ENCODE measurements at places on chromosomes 13 and 19.

- DNase-seq = no peak
These were observed 8.1 kb downstream of the ATG4D start for GRCh38 chr19:10551698-10552301.

DNA sequence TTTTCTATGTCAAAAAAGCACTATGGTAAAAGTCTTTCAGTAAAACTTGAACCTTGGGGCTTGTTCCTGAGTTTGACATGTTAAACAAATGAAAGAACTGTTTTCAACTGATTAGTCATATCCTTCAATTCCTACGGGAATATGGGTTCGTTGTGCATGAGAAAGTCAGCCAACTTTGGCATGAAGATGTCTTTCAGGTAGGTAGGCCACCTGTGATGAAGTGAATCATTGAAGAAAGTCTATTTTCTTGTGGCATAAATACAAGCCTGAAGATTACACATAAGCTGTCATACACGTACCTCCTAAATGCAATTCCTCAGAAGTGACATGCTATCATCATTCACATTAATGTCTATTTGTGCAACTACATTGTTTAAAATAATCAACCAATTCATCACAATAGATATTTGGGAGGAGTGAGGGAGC, 513.0 kb downstream of the IRS2 start:
- DNase-seq = no peak

DNA sequence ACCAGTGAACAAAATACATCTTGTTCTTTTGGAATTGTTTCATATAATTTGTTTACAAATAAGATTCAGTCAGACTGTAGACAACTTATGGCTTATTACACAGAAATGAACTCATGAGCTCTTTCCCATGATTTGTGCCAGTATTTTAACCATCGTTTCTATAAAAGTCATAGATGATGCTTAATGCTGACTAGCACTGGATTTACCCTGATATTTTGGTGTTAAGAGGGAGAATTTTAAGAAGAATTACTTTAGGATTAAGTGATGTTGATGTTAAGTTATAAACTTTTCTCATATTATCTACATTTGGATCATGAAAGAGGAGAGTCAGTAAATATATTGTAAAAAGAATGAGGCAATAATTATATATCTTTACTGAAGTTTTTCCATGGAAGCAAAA, 162.7 kb downstream of the POSTN start:
- no peak for DNase-seq

DNA sequence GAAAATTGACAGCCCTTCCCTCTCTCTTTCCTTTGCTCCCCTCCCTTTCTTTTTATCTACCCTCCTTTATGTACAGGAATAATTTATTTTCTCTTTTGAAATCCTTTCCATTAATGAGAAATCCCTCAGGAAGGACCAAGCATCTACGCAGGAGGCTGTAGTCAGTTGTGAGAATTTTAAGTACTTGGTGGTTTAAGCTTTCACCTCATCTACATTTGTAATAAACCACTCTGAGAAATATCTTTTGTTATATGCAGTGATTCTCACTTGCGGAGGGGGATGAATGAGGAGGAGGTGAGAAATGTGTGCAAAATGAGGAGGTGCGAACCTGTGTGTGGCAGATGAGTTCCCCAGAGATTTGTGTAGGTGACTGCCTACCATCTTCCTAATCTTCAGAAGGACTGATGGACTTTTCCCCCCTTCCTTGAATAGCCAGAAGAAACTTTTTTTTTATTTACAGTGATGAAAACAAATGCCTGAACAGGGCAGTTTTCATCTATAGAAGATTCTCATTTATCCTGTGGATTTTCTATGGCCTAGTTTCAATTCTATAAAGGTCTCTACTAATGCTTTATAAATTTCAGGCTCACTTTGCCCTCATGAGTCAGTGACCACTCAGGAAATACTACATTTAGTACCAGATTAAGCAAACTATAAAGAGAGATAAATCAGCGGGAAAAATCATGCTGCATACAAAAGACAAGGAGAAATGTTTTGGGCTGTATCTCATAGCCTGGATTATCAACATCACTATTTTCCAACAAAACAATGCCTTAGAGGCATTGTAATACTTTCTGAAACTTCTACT, 118.3 kb downstream of the LHFPL6 start:
- DNase-seq = no peak

DNA sequence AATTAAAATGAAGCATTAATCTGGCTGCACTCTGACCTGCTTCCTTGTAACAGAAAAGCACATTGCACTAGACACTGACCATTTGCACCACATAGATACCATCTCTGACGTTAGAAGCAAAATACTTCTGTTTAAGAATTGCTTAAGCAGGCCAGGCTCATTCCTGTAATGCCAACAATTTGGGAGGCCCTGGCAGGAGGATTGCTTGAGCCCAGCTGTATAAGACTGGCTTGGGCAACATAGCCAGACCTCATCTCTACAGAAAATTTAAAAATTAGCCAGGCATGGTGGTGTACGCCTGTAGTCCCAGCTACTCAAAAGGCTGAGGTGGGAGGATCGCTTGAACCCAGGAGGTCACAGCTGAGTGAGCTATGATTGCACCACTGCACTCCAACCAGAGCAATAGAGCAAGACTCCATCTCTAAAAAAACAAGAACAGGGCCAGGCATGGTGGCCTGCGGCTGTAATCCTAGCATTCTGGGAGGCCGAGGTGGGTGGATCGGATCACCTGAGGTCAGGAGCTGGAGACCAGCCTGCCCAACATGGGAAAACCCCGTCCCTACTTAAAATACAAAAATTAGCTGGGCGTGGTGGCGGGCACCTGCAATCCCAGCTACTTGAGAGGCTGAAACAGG, 7.0 kb upstream of the TLE6 start:
- no peak for DNase-seq

DNA sequence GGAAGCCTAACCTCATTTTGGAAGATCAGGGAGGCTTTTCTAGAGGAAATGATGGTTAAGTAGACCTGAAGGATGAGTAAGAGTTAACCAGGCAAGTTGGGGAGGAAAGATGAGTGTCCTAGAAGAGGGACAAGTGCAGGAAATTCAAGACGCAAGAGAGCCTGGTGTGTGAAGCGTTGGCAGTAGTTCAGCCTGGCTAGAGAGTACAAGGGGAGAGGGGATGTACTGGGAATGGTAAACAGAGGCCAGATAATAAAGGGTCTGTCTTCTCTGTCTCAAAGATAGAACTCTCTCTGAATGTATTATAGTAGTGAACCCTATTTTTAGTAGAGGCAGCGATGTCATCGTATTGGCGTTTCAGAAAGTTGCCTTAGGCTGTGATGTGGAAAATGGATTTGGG, 9.7 kb downstream of the DPY19L3 start:
- DNase-seq = no peak

DNA sequence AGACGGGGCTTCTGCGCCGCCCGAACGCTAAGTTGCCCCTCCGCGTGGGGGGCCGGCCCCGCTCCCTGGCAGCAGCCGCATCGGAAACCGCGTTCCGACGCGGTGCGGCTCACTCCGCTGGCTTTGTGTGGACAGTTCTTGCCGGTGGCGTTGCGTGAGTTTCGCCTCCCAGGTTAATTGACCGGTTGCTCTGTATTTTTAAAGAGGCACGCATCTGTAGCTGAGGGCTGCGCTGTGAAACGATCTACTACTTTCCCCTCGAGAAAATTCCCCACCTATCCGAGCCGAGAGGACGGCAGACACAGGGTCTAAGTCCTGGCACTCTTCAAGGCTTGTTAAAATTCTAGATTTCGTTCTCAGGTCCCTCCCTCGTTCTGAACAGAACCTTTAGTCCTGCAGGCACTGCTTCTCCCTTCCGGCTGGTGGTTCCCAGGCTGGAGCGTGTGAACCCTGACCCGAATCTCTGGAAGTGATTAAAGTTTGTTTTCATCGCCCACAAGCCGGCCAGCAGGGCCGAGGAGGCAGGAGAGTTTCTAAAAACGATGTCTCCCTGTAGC, 933 bp downstream of the ARHGEF7 start:
- no peak for DNase-seq

- no peak for DNase-seq
These were observed 57.7 kb downstream of the PTPRS start for GRCh38 chr19:5282901-5283300.

GRCh38 chr13:111947876-111948275, 119.1 kb upstream of the SOX1 start:
- DNase-seq = no peak

- no peak for DNase-seq
These were observed 666.7 kb upstream of the MIR17HG start for GRCh38 chr13:90680826-90681225.

DNA sequence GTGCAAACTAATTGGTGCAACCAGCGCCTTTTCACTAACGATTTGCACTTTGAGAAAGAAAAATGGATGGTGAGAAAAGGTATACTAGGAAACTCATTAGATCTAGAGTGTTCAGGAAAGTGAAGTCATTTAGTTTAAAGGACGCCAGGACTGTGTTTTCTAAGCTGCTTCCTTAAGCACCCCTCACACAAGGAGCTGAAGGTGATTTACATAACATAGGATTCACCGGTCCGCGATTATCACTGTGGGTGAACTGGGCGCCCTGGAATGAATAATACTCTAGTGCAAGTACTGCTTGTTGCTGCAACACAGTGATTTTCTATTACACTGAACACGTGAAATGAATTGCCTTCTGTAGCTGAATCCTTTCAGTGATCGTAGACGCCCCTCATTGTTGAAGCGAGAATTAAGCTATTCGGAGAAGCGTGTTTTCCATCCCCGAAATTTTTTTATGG, 2.6 kb upstream of the MAB21L1 start:
- DNase-seq = no peak

GRCh38 chr19:19211499-19212420, at the start of gene NCAN:
Gene NCAN (plus strand): TSS chr19:19211958. CDS start chr19:19216954, 4,996 bp downstream.
- DNase-seq = no peak

DNA sequence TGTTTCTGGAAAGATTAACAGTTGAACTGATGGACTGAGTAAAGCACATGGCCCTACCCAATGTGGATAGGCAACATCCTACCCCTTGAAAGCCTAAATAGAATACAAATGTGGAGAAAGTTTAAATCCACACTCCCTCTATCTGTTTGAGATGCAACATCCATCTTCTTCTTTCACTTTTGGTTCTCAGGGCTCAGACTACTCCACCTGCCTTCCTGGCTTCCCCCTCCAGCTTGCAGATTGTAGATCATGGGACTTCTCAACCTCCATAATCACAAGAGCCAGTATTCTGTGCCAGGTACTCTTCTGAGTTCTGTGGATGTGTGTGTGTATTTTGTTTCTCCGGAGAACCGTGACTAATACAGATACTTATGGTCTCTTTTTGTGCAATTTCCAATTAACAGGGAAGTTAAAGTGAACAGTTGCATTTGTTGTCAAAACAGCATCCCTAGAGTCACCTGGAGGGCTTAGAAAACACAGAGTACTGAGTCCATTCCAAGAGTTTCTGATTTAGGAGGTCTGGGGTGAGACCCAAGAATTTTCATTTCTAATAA, 590.3 kb upstream of the MIR17HG start:
- no peak for DNase-seq

DNA sequence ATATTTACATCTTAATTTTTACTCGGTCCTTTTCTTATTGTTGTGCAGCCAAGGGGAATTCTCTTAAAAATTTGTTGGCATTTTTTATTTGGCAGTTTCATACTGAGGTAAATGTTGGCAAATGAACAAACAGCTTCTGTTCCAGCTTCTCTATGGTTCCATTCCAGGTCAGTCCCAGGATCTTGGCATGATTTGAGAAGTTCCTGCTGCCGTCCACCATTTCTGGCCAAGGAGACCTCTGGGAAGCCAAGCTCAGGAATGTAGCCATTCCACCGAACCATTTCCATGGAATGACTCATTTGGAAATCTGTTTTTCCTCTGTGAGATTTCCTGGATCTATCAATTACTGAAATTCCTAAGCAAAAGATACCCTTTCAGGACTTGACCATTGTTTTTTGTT, 43.9 kb downstream of the SLC10A2 start:
- no peak for DNase-seq

GRCh38 chr19:16504271-16504670, 8.1 kb downstream of the C19orf44 start:
- no peak for DNase-seq

GRCh38 chr13:50894012-50894411, 15.6 kb upstream of the RNASEH2B start:
- no peak for DNase-seq

- no peak for DNase-seq
These were observed 246.3 kb upstream of the RFC3 start for GRCh38 chr13:33571618-33572017.

GRCh38 chr19:18319591-18320135, 3.2 kb downstream of the LSM4 start:
- DNase-seq = no peak

DNA sequence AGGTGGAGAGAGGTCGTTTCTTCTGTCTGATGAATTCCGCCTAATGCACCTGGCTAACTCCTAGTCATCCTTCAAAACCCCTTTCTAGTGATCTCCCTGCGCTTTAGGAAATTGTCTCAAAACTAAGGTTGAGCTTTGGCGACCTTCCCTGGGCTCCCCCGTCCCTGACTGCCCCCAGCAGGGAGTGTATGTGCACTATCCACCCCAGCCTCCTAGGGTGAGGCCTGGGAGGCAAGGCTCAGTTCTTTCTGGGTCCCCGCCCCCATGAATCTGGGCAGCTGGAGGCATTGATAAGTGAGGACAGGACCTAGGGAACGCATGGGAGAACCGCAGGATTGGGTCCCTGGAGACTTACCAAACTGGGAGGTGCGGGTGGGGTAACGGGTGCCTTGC, 378 bp downstream of the TLE6 start:
- DNase-seq = no peak

GRCh38 chr13:98174307-98174706, 2.8 kb downstream of the RNF113B start:
- DNase-seq = no peak

DNA sequence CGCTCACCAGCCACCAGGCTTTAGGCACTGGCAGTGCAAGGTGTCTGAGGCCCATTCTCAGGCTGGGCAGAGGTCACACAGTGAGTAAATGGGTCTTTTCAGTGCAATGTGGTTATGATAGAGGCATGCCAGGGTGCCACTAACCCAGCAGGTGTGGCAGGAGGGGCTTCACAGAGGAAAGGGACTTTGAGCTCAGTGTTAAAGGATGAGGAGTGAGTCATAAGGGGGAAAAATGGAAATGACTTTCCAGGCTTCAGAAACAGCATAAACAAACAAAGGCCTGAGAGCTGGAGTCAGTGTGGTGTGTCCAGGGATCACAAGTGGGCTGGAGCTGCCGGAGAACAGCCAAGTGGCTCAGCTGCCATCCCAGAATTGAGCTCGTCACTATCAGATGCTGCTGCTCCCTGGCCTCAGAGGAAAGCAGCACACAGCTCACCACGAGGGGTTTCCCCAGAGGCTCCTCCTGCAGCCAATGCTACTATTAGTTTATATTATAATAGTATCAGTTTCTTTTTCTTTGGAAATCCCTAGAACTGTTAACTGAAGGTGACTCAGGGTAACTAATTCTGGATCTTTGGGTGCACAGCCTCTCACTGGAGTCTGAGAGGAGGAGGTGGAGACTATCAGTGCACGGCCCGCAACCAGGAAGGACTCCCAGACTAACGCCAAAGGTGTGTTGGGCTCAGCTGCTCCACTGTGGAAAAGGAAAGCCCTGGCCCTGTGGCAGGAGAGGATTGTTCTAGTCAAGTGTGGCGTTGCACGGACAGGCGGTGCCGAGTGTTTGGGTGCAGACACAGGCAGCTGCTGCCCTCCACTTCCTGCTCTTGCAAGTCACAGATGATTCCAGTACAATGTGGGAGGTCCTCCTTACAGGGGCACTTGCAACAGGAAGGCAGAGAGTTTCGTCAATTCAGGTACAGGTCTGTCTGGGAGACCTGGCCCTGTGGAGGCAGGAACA, 39.5 kb downstream of the DHRS12 start:
- peak; percentile 24 for DNase-seq

- no peak for DNase-seq
These were observed at the start of gene KASH5 for GRCh38 chr19:49387936-49388372. Gene KASH5 (plus strand): TSS chr19:49388249. CDS start chr19:49390884, 2,635 bp downstream.

All from pulmonary artery endothelial cell (primary cell).